Activated CD4-positive, alpha-beta T cell treated with anti-CD3 and anti-CD28 coated beads, Interleukin-2, amount 10 ng/mL, durations not matched to agents 24 days and 14 days (primary cell): ENCODE measurements at places on chromosomes 1 and 21. TPM values are rescaled to one million over a fixed set of nuclear protein-coding genes. Genes with fewer than 3 reads are reported as not detected.

DNA sequence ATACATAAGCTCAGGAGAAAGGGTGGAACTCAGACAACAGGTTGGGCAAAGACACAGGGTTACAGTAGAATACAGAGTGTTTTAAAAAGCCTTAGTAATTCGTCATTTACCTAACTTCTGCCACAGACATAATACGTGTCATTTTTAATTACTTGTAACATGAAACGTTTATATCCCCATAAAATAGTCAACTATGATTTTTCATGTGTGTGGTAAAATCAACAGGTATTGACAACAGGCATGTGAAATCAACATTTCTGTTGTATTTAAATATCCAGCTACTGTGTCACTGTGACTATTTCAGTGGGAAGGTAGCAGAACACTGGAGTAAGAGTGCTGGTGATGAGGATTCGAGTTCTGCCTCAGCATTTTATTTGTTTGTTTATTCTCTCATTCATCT lies 5.7 kb downstream of the FAM163A start:
- no peak for DNase-seq
- H3K4me1 ChIP-seq, result no peaks in the 10 kb centered on the region
- H3K27ac ChIP-seq, result no peak overlapping the region
- no peaks in the 10 kb centered on the region for H3K36me3 ChIP-seq
- no peak overlapping the region for H3K4me3 ChIP-seq
- H3K27me3 ChIP-seq, result peaks cover 63% of the 10 kb centered on the region

DNA sequence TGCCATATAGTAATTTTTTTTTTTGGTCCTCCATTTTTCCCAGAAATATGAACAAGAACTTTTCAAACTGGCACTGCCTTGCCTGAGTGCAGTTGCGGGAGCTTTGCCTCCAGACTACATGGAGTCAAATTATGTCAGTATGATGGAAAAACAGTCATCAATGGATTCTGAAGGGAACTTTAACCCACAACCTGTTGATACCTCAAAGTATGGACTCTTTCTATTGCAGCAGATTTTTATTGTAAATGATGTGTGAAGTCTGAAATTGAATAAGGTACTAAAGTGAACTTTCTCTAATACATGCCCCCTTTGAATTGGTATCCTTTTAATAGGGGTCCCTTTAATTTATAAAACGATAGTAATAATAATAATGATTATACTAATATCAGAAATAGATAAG lies 234.9 kb downstream of the ZP4 start:
- H3K27ac ChIP-seq, result no peak overlapping the region
- H3K4me1 ChIP-seq, result no peaks in the 10 kb centered on the region
- no peak overlapping the region for H3K4me3 ChIP-seq
- DNase-seq, result no peak
- no peaks in the 10 kb centered on the region for H3K36me3 ChIP-seq
- no peaks in the 10 kb centered on the region for H3K27me3 ChIP-seq

The SLC66A1 gene
- 9.2 and 10.1 TPM in 2 replicates for total RNA-seq

The NBPF4 gene
- total RNA-seq, result 0.14 TPM in 1 of 2 replicates, not detected in the other

The REN gene
- total RNA-seq, result not detected in 2 replicates

The POU3F1 gene
- 1.4 and 1.5 TPM in 2 replicates for total RNA-seq

DNA sequence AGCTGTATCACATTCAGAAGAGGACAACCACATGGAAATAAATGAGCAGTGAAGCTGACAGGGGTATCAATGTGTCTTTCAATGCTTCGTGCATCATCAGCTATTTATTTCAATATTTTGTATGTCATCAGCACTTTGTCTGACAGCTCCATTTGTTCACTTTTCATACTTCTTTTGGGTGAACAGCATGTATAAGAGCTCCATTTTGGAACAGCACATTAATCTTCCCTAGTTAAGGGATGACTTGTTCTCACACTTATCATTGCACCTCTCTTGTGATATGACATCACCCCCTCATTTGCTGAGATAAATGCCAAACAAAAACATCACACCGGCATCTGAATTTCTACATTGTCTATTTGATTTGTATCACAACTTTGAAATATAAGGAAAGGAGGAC lies 190.6 kb upstream of the SAMSN1 start:
- peaks cover 37% of the 10 kb centered on the region for H3K4me1 ChIP-seq
- H3K36me3 ChIP-seq, result peaks cover 5% of the 10 kb centered on the region
- peak overlapping the region; percentile 40 for H3K4me3 ChIP-seq

The GLIS1 gene
- not detected in 2 replicates for total RNA-seq

GRCh38 chr21:46050668-46051378 lies 47.1 kb upstream of the COL6A2 start:
- no peak overlapping the region for H3K4me3 ChIP-seq
- DNase-seq, result no peak
- H3K4me1 ChIP-seq, result no peaks in the 10 kb centered on the region
- H3K36me3 ChIP-seq, result no peaks in the 10 kb centered on the region
- H3K27me3 ChIP-seq, result no peaks in the 10 kb centered on the region
- H3K27ac ChIP-seq, result no peak overlapping the region

- no peaks in the 10 kb centered on the region for H3K4me1 ChIP-seq
- H3K36me3 ChIP-seq, result no peaks in the 10 kb centered on the region
- DNase-seq, result no peak
- H3K4me3 ChIP-seq, result no peak overlapping the region
Observed at GRCh38 chr1:61282387-61282786, 200.0 kb downstream of the NFIA start.

DNA sequence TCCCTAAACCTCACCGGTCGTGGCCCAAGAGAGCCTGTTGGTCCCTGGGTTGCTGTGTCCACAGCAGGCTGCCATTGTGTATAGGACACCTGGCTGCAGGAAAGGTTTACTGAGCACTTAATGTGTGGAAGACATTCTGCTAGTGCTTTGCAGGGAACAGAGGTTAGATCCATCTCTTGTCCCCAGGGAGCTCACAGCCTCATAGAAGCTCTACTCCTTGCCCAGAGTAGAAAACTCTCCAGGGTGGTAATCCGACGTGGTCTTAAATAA lies 16.9 kb upstream of the ALPL start:
- no peak for DNase-seq
- H3K4me1 ChIP-seq, result peaks cover 5% of the 10 kb centered on the region
- no peaks in the 10 kb centered on the region for H3K36me3 ChIP-seq
- H3K27ac ChIP-seq, result no peak overlapping the region

GRCh38 chr21:45366931-45367401 lies 38.0 kb upstream of the COL18A1 start:
- H3K4me3 ChIP-seq, result no peak overlapping the region
- peaks cover 2% of the 10 kb centered on the region for H3K27me3 ChIP-seq
- no peaks in the 10 kb centered on the region for H3K36me3 ChIP-seq
- peaks cover 14% of the 10 kb centered on the region for H3K4me1 ChIP-seq
- no peak overlapping the region for H3K27ac ChIP-seq
